Kidney capillary endothelial cell (primary cell): ENCODE measurements at places on chromosomes 16 and 17.
A peak's percentile ranks its signal among the peaks of the same experiment; 100 is the strongest.

GRCh38 chr16:15880434-15881308 is 7.7 kb downstream of the CEP20 start:
- DNase-seq: no peak

DNA sequence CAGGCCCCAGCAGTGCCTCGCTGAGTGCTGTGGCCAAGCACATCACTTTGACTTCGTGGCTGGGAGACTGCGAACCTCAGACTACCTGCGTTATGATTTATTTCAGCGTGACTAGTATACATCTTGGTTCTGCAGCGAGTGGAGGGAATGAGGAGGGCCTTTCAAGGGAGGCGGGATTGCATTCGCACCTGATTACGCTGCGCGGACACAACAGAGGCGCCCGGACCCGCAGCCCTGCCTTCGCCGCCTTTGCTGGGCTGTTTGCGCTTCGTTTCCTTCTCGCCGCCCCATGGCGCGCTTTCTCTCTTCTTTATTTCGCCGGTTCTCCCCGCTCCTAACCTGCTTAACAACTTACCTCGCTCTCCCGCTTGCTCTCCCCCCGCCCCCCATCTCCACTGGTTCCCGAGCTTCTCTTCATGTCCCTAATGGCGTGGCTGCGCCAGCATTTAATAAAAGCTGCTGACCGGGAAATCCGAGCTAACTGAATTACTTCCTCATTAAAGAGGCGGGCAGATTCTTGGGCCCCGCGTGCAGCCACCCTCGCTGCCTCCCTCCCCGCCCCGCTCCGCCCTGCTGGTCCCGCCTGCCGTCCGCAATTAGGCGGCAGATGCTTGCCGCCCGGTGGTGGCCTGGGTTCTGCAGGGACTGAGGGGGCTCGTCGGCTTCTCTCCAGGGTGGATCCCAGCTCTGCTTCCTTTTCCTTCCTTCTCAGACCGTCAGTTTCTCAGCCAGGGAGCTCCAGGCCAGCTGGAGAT is 257.6 kb upstream of the SDK2 start:
- DNase-seq: no peak

DNA sequence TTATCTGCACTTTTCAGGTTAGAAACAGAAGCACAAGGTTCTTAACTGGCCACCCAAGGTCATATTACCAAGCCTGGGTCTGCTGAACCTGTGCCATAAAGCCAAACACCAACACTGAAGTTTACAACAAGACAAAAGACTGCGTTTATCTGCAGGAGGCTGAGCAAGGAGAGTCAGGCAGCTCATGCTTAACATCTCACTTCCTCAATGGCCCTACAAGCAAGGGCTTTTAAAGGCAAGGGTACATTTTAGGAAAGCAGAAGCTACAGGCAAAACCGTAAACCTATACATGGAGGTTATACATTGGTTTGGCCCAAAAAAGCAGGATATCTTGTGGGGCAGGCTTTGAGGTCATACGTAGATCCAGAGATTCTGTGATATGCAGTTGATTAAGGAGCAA is 91.2 kb downstream of the GNAO1 start:
- no peak for DNase-seq

DNA sequence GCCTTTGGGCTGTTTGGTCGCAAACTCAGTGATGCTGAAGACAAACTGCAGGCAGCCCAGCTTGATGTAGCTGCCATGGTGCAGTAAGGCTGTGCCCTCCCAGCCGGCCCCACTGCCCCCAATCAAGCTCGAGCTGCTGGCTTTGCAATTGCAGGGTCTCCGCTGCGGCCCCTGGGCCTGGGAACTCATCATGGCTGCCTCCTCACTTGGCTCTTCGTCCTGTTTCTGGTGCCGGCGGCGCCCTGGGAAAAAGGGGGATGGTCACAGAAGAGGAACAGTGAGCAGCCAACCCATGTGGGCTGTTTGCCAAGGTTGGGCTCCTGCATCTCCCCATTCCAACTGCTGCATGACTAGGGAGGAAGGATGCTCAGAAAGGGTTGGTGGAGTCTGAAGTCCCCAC is 3.4 kb upstream of the DHRS13 start:
- DNase-seq: no peak

- no peak for DNase-seq
Observed at GRCh38 chr16:84561291-84561690, 56.6 kb downstream of the COTL1 start.

- peak; percentile 10 for DNase-seq
Observed at GRCh38 chr16:27748868-27749546, 199.1 kb downstream of the KATNIP start.
